ENCODE measurements at places on chromosomes 6 and 20.

GRCh38 chr6:13248053-13248452 is 80.3 kb downstream of the TBC1D7 start:
- DNase-seq, result peak; percentile 48

GRCh38 chr6:90121982-90122381 is 174.7 kb downstream of the BACH2 start:
- DNase-seq, result no peak

DNA sequence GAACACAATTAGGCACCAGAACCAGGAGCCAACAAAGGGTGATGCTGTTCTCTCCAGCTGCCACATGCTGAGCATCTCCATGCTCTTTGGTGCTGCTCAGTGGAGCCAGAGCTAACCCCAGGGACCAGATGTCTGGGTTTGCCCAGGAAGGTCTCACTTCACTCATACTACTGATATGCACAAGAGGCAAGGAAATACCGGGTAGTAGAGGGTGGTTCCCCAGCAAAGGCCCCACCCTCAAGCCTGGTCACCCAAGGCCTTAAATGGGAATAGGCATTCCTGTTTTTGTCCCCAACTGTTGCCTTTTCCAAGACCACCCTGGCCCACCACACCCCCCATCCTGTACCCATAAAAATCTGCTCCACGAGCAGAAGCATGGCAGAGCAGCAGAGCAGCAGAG is 204.5 kb upstream of the TAB2 start:
- no peak for DNase-seq

DNA sequence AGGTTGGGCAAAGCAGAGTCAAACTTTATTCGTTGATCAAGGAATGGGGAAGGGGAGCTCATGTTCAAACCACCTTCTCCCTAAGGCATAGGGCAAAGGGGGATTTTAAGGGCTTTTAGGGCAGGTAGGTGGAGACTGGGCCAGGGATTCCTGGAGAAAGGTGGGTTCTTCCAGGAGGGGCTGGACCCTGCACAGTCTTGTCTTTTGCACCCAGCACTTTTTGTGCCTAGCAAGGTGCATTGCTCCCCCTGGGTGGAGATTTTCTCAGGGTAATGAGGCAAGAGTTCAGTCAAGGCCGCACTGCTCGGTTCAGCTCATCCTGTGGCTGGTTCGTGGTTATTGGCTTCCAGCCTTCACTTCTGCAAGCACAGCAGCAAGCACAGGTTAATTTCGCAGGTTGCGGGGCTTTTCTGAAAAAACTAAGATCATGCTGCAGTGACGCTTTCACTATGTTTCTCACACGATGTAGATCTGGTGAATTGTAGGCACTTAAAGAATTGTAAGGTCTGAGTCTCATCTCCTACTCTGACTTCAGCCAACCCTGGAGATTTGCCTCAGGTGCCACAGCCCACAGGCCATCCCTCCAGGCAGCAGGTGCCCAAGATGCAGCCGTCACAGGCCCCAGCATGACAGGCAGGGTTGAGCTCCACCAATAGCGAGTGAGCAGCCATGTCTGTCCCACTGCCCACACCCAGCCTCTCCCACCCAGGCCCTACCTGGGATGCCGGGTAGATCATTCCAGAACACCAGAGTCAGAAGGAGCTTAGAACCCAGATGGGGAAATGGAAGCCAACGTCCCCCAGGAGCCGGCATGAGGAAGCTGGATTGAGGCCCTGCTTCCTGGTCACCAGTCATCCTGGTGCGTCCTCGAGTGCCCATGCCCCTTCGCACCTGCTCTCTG is 37.1 kb downstream of the SUN5 start:
- DNase-seq, result no peak

GRCh38 chr20:12968472-12968871 is 40.3 kb upstream of the SPTLC3 start:
- no peak for DNase-seq

- DNase-seq, result no peak
Measured at GRCh38 chr20:34047917-34048316, 54.2 kb downstream of the RALY start.

GRCh38 chr20:59735486-59735885 is 131.1 kb downstream of the PHACTR3 start:
- no peak for DNase-seq

- no peak for DNase-seq
Measured at GRCh38 chr6:72401865-72402264, 220.0 kb upstream of the KCNQ5 start.

DNA sequence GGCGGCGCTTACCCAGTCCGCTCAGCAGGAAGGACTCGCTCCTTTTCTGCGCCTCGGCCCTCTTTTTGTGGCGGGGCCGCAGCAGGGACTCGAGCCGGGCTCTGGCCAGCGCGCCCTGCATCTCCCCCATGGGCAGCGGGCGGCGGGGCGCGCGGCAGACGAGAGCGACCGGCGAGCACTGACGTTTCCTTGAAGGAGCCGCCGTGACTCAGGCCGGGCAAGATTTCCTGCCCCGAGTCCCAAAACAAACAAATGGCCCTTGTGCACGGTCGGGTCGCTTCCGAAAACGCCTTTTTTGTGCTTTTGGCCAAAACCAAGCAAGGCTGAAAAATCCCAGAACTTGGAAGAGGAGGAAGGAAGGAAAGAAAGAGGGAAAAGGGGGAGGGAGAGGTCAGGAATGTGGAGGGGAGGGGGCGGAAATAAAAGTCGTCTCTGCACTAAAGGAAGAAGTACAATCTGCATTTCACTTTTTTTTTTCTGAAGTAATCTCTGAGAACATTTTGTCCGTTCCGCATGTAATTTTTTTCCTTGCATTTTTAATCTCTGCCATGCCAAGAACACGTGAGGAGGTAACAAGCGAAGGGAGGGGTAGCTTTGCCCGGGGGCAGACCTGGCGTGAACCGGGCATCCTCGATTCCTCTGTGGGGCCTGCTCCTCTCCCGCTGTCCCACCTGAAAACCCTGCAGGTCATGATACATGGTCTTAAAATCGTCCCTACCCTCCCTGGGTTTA is 123.3 kb upstream of the SLC2A12 start:
- DNase-seq, result peak; percentile 61

- no peak for DNase-seq
Measured at GRCh38 chr6:6688951-6689350, 100.4 kb downstream of the LY86 start.

DNA sequence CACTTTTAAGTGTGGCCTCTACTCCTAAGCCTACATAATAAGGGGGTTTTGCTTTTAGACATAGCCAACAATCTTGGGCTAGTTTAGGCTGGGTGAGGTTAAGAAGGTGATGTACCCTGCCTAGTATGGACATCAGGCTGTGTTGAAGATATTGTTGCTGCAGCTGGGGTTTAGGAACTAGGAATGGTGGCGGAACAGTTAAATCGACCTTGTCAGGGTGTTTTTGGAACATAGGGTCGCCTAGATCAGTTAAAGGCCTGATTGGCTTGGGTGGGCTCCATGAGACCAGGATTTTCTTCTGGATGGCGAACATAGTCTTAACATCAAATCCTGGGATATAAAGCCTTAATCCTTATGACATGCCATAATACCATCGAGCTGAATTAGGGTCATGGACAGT is 156.1 kb downstream of the TRIM27 start:
- no peak for DNase-seq

DNA sequence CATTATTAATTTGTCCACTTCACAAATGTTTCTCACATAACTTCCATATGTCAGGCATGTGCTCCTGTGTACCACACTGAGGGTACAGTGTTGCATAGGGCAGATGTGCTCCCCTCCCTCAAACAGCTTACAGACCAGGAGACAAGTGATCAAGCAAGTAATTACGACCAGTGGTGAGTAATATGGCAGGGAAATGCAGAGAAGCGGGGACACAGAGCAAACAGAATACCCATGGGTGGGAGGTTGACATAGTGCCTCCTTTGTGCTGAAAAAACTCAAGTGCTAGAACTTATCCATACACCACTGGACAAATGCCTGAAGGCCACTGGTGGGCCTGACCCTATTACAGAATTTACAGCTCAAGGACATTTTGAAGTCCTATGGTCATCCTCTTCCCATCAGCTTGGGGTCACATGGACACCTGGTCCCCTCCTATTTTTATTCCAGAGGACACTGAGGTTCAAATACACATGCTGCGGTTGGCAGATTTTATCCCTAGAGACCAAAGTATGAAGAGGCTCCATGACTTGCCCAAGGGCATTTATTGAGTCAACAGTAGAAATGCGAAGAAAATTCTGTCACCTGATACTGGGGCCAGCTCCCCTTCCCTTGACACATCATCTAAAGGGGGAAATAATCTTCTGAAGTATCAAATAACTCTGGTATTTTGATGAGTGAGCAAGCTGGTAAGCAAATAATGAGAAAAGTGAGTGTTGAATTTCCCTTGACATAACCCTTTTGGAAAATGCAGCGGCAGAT is 116.6 kb downstream of the QRSL1 start:
- no peak for DNase-seq

- DNase-seq, result no peak
Measured at GRCh38 chr6:153465050-153465449, 334.0 kb upstream of the RGS17 start.

GRCh38 chr6:30599625-30600324 is 17.3 kb downstream of the PPP1R10 start:
- no peak for DNase-seq

DNA sequence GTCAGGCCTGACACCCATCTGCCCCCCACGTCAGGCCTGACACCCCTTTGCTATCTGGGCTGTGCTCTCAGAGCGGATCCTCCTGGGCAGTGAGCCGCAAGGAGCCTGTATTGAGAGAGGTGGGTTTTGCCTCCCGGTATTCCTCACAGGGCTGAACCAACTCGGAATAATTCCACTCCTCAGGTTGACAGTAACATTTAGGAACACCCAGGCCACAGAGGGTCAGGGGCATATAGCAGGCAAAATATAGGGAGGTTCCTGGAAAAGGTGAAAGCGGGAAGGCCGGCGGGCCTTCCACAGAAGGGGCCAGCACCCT is 6.8 kb upstream of the FGD2 start:
- DNase-seq, result no peak

DNA sequence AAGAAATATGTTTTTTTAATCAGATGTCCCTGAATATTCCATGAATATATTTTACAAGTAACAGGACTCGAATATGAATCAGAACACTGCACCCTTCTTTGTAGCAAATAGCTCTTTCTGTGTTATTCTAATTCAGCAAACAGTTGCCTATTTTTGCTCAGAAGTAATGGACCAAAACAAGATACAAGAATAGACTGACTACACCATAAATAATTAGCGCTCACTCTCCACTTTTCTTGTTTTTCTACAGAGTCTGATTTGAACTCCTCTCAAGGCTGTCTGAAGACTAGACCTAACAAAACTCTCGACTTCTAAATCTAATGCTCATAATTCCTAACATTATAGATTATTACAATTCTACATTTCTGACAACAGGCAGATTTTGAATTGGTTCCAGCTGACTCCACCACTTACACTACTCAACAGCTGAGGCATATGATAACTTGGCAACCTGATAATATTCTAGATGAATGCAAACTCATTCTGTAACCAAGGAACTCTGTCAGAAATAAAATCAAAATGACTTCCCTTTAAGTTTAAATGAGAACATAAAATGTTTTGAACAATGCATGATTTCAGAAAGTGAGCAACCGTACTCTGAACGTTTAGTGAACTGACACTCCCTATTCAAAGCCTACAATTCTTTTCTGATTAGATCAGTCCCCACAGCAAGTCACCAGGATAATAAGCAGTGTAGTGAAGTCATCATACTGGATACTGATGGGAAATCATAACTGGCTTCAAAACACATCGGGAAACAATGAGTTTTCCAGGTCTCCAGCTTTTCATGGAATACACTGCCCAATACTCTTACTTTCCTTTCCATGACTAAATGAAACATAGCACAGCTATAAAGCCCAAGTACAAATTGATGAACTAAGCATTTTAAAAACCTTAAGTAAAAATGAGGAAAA is 114.2 kb upstream of the BEND6 start:
- DNase-seq, result no peak

DNA sequence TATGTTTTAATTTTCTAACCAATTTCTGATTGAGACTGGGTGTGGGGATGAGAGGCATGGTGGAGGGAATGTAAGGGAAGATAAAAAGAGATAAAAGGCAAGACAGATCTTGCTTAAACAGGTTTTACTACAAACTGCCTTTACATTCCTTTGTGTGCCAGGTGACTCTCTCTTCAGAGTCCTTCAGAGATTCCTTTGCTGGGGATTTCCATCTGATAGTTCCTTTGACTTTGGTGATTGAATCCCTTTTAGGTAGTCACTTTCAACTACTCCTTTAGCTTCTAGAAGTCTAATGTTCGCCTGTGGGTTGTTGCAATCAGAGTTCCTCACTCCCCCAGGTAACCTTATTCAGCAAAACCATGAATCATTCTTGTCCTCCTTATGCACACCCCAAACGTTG is 283.3 kb upstream of the MANEA start:
- no peak for DNase-seq

DNA sequence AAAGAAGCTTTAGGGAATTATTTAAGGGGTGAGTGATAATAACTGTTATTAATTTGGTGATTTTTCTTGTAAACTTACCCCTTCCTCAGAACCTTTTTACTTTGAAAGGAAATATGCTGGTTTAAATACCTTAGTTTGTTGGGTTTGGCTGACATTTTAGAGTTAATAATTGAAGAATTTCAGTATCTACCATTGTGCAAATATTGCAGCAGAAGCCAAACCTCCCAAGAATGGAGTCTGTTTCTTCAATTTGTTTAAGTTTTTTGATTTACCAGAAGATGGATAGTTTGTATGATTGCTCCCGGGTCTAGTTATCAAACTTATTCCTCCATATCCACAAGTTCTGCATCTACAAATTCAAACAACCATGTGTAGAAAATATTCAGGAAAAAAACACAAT is 77.1 kb downstream of the ATRN start:
- DNase-seq, result no peak

DNA sequence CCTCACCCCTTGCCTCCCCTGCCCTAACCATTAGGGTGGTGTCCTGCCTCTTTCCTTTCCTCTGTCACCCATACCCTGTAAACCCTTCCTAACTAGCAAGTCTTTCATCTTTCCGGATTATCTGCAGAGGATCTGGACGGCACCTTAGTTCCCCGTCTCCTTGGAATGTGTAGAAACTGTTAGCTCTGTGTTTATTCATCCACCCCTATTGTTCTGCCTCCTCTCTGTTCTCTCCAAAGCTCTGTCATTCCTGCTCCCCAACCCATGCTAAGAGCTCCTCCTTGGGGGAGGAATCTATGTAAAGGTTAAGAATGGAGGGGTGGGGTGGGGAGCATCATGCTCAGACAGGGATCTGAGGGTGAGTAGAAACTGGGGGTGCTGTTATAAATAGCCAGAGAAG is 39.4 kb upstream of the KCNK5 start:
- DNase-seq, result no peak

DNA sequence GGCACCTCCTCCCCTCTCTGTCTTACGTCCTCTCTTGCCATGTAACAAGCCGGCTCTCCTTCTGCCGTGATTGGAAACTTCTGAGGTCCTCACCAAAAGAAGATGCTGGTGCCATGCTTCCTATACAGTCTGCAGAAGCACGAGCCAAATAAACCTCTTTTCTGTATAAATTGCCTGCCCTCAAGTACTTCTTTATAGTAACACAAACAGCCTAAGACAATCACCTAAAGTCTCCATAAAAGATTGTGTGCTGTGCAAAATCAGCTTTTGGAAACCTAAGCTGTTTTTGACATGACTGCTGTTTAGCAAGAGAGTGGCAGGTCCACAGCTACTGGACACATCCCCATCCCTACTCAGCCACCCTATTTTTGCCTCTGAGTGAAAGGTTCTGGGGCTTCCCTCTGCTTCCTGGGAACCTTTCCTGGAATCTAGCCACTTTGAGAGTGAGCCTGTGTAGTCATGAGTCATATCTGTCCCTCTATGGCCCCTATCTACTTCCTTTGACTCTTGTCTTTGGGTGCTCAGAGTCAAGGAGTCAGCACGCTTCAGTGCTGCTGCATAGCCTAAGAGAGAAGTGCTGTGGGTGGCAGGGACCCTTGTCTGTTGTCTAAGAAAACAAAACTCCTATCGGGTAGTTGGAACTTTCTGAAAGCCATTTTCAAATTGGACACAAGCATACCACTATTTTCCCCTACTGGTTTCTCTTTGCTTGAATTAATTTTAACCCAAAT is 110.0 kb downstream of the PPP1R14C start:
- DNase-seq, result no peak
